ENCODE measurements at places on chromosomes 16 and 17.

DNA sequence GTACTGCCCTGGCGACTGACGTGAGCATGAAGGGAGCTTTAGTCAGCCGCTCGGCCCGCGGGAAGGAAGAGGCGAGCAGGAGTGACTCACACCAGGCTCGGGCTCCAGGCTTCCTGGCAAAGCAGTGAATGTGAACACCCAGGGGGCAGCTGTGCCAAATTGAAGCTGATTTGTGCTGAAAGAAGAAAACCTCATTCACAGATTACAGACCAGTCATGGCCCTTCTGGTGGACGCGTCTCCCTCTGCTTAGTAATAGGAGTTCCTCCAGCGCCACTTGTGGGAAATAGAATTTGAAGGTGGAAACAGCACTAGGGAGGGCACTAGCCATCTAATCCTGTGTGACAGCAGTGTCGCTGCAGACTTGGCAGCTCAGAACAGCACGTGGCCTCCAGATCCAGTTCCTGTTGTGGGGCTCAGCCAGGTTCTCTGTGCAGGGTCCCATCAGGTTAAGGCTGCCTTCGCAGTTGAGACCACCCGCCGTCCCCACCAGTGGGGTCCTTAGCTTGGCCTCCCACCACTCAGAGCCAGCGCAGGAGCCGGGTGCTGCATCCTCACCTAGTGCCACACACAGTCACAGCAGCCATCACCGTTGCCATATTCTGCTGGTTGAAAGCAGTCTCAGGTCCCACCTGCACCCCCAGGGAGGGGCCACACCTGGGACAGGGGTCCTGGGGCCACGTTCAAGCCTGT lies 164.5 kb upstream of the CHMP6 start:
- peak; percentile 92 for DNase-seq

GRCh38 chr16:50335196-50335958 lies 33.4 kb downstream of the BRD7 start:
- no peak for DNase-seq

- peak; percentile 47 for DNase-seq
Observed at GRCh38 chr17:16873174-16874035, 98.5 kb downstream of the TNFRSF13B start.

- DNase-seq, result no peak
Observed at GRCh38 chr16:3548859-3549258, 28.3 kb downstream of the NLRC3 start.

DNA sequence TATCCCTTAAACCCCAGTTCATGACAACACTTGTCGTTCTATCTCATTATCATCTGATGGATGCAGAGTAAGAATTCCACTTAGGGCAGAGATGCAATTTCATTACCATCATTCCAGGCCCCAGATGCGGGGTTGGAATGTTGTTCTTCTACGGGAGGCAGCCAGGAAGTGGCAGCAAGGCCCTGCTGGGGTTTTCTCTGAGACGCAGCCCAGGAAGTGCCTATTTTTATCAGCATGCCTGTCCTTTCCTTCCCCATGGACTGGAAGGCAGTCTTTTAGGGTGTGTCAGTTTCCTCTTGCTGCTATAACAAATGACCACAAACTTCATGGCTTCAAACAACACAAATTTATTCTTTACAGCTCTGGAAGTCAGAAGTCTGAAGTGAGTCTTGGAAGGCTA lies 246.6 kb upstream of the DYNLRB2 start:
- DNase-seq, result no peak

All from AG08396 (cell line).